ENCODE measurements at places on chromosomes 4 and X. TPM values are rescaled to one million over a fixed set of nuclear protein-coding genes. Genes with fewer than 3 reads are reported as not detected.

RLIM gene
- 94.9 TPM for total RNA-seq

CLNK gene
- 0.10 TPM for total RNA-seq

FAM90A26 gene
- total RNA-seq = not detected

DNA sequence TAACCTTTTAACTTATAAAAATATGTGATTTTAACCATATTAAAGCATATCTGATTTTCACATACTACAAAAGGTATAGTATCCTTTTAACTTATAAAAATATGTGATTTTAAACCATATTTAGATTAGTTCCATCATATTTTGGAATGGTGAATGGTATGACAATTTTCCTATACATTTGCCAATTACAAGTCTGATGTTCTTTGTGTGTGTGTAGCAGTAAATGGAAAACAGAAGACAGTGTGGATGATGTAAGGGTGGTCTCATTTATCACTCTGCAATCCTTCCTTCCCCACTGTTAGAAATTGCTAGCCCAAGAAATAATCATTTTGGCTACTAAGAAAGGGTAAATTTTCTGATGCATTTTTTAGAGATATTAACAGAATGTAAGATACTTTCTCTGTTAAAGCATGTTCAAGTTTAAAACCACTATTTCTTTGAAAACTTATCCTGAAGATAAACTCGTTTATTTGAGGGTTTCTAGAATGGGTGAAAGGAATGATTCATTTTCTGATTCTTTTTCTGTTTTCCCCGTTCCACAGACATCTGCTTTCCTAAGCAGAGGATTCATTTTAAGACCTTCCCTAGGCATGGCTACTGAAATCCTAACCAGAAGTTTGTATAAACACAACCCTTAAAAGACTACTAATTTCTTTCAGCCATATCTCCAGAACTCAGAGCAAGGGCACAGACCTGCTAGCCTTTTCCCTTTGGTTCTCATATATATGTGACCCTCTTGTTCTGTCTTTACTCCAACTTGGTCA, 21.0 kb downstream of the NUDT6 start:
- H3K4me3 ChIP-seq = no peak overlapping the region
- peaks cover 4% of the 10 kb centered on the region for H3K4me1 ChIP-seq
- no peaks in the 10 kb centered on the region for H3K36me3 ChIP-seq
- no peaks in the 10 kb centered on the region for H3K27me3 ChIP-seq

DNA sequence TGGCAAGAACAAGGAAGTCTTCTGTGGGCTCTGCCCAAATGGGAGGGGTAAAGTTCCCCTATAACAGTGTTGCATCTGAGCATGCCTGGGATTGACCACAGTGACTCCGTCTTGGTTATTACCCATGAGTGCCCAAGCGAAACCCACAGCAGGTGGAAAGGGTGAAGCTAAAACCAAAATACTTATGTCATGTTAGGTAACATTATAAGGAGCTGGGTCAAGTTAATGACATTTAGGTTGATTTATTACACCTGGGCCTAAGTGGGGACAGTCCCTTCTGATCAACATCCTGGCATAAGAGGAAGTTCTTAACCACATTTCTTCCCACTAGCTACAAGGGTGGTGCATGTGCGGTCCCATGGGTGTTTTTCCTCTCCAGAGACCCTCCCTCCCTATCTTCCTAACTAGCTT, 1.3 kb upstream of the ZNF732 start:
- no peak overlapping the region for H3K27ac ChIP-seq
- no peak overlapping the region for H3K4me3 ChIP-seq
- no peak for DNase-seq
- H3K4me1 ChIP-seq = peaks cover 9% of the 10 kb centered on the region

DNA sequence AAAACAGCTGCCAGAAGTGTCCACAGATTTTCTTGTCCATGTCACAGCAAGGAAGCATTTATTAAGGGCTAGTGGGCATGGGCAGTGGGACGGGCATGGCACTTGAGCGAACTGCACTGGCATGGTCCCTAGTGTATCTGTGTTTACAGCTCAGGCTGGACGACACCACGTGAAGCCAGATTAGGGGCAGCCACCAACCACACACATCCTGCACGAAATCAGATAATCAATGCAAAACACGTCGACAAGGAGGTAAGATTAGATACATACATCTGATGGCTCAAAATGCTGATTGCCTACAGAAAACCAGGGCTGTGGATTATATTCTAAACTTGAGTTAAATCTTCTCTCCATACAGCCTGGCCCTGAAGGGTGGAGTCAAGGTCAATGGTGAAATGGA, 103.8 kb upstream of the ATP6AP2 start:
- peaks cover 23% of the 10 kb centered on the region for H3K27me3 ChIP-seq
- H3K4me3 ChIP-seq = no peak overlapping the region
- no peak for DNase-seq
- no peak overlapping the region for H3K27ac ChIP-seq

DNA sequence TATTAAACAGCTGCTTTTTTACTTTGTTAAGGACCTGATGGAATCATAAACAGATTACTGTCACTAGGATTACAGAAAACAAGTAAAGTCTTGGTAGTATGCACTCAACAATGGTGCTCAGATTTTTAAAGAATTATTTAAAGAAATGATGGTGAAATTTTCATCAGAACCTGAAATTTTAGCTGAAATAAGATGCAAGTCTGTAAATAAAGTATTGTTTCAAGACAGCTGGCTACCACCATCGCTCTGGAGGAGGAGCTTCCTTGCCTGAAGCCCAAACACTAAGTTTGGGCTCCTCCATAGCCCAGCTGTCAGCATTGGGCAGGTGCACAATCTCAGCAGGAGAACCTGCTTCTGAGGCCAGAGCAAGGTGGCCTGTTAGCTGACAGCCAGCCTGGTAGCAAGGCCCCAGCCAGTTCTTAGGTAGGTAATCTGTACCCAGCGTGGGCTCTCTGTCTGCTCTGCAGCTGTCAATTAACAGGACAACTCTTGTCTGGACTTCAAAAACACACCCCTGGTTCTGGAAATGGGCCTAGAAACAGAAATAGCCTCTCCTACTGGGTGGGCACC, 4.6 kb downstream of the GAB1 start:
- H3K27ac ChIP-seq = no peak overlapping the region
- H3K36me3 ChIP-seq = no peaks in the 10 kb centered on the region
- DNase-seq = no peak
- no peaks in the 10 kb centered on the region for H3K27me3 ChIP-seq

DNA sequence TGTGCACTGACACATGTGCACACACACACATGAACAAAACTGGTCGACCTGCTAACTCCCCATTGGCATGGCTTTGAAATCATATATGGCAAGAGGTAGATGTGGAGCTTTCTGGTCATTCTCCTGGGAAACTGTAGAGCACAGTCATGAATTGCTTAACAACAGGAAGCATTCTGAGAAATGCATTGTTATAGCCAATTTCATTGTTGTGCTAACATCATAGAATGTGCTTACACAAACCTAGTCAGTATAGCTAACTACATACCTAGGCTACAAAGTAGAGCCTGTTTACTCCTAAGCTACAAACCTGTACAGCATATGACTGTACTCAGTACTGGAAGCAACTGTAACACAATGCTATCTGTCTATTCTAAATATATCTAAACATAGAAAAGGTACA, 134.2 kb upstream of the SH3RF1 start:
- H3K36me3 ChIP-seq = no peaks in the 10 kb centered on the region
- no peaks in the 10 kb centered on the region for H3K27me3 ChIP-seq
- H3K4me1 ChIP-seq = no peaks in the 10 kb centered on the region
- no peak overlapping the region for H3K4me3 ChIP-seq

Measured in spinal cord (tissue), 10 donors.